ENCODE measurements at places on chromosomes 2 and 18. TPM values are rescaled to one million over a fixed set of nuclear protein-coding genes. Genes with fewer than 3 reads are reported as not detected.

GRCh38 chr2:133346654-133347053 lies 221.6 kb downstream of the NCKAP5 start:
- DNase-seq, result no peak

- no peak for DNase-seq
Observed at GRCh38 chr18:61108706-61109105, 224.5 kb upstream of the CDH20 start.

GRCh38 chr2:23423062-23423872 lies 38.3 kb downstream of the KLHL29 start:
- no peak for DNase-seq

- DNase-seq, result peak; percentile 20
Observed at GRCh38 chr2:1052771-1053191, 102.1 kb downstream of the SNTG2 start.

SLC4A5 gene
- polyA plus RNA-seq, result 2.7 TPM

OXER1 gene
- 7.3 TPM for polyA plus RNA-seq

CD302 gene
- polyA plus RNA-seq, result 16.4 TPM

MLPH gene
- polyA plus RNA-seq, result 1.1 TPM

Measured in muscle of arm (tissue), 14 donors.